HT1080 (cell line): ENCODE measurements at places on chromosomes 3 and 15.
A peak's percentile ranks its signal among the peaks of the same experiment; 100 is the strongest.

DNA sequence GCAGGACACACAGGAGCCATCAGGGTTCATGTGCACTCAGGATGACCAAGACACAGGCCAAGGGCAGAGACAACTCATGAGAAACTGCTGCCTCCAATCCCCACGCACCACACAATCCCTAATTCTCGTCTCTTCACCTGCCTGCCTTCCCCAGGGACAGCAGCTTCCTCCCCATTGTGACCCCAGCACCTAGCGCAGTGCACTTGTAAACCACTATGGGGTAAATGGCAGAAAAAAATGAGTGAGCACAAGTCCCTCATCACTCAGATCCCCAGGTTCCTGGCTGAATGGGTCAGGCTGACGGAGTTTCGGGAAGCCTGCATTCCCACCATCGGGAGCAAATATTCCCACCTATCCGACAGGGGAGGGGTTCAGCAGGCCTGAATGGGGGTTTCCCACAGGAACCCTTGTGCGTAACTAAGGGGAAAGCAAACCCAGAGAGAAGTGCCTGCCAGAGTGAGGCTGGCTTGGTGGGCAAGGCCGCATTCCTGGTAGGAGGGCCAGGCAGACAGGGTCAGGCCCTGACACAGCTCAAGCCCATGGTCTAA is 18.8 kb downstream of the PLXNB1 start:
- no peak for DNase-seq

DNA sequence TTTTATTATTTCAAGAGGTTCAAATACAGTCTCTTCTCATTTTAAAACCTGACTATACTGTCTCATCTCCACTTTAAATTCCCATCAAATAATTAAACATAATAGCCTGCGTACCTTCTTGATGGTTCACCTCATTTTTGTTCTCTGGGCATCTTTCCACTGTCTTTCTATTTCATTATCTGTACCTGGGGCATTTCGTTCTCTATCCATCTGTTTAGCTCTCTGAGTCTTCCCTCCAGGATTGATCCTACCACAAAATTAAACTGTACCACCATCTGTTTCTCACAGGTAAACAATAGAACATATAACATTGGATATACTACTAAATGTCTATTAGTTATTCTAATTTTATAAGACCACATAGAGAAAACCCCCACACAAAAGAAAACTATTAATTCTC is 1331.4 kb downstream of the NSUN3 start:
- no peak for DNase-seq

DNA sequence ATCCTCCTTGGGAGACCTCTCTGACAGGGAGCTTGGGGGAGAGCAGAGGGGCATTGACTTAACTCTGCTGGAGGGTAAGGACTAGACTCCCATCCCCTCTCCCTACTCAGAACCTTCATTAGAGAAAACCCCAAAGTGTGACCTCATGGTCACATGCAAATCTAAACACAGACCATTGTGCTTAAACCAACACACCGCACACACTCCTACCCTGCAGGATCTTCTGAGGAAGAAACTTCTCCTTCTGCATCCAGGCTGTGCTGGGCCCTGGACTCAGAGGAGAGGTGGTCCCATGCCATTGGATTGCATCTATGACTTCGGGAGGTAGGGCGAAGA is 805 bp upstream of the PARP16 start:
- no peak for DNase-seq

DNA sequence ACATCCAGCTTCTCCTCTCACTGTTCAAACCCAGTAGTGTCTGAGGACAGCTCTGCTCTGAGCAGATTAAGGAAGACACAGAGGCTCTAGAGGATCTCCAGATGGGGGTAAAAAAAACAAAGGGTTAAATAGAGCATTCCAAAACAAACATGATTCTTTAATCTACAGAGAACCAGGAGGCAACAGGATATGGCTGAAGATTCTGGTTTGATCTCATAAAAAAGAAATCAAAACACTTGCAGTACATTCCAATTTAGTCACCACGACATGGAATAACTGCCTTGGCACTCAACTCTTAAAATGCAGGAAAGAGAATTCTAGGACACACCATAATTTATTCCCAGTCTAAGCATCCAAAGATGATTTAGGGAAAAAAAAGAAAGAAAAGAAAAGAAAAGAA is 32.0 kb downstream of the TM4SF4 start:
- peak; percentile 76 for DNase-seq

DNA sequence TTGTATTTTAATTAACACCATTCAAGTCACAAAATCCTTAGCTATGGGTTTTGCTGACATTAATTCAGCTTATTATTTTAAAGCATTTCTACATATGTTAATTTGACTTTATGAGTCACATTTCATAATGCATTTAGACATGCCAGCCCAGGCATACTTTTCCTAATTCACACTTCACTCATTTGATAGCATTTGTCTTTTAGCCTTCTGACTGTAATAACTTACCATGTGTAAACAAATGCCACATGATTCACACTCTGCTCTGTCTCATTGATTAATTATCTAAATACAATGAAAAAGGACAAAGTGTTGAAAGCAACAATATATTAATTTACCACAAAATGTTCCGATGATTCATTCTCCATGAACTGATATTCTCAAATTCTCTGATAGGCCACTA is 927.8 kb upstream of the EPHA6 start:
- DNase-seq, result no peak

DNA sequence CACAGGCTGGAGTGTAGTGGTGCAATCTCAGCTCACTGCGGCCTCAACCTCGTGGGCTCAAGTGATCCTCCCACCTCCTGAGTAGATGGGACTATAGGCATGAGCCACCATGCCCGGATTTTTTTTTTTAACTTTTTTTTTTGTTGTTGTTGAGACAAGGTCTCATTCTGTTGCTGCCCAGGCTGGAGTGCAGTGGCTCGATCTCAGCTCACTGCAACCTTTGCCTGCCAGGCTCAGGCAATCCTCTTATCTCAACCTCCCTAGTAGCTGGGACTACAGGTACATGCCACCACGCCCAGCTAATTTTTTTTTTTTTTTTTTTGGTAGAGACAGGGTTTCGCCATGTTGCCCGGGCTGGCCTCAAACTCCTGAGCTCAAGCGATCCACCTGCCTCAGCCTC is 64.1 kb downstream of the NOX5 start:
- no peak for DNase-seq

GRCh38 chr15:92693691-92694331 is 38.2 kb upstream of the FAM174B start:
- DNase-seq, result peak; percentile 41

GRCh38 chr3:41265011-41265545 is 65.8 kb downstream of the CTNNB1 start:
- peak; percentile 70 for DNase-seq

- no peak for DNase-seq
These were observed 732.8 kb upstream of the CFAP20DC start for GRCh38 chr3:59782664-59783063.

DNA sequence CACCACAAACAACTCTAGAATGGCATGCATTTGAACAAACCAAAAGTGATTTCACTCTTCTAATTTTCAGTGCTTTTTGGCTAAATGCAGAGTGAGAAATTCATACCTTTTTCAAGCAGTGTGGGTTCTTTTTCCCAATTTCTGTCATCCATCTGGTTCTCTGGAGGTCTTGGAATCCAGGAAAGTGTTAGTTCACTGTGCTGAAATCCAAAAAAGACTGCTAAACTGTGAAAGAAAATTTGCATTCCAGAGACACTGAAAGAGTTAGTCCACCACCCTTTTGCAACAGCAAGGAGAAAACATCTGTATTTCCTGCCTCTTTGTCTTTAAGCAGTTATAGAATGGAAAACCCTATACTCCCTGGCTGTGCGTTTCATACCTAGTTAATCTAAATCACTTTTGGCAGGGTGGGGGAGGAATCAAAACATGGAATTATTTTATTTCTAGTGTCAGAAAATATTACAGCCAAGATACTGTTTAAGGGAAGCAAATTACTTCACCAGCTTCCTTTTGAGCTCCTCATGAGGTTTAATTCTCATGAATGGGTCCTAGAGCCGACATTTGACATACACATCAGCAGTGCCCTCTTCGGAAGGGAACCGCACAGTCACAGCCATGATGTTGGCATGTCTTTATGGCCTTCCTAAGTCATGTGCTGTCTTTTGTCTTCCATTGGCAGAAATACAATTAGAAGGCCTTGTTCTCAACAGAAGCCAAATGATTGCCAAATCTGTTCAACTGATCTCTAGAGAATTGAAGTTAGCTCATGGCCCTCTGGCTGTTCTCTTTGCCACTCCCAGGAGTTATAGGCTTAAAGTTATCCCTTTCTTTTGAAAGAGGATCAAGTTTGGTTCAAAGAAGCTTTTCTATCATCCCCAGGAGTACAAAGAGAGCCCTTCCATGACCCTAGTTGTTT is 317.7 kb upstream of the TPRG1 start:
- DNase-seq, result no peak

GRCh38 chr3:183298701-183299153 is 45.7 kb downstream of the B3GNT5 start:
- peak; percentile 96 for DNase-seq

- no peak for DNase-seq
These were observed 58.8 kb downstream of the HES1 start for GRCh38 chr3:194194757-194195085.

GRCh38 chr3:127671523-127672428 is 976 bp upstream of the ABTB1 start:
- peak; percentile 35 for DNase-seq

GRCh38 chr15:94596707-94597106 is 365.3 kb downstream of the MCTP2 start:
- DNase-seq, result no peak

DNA sequence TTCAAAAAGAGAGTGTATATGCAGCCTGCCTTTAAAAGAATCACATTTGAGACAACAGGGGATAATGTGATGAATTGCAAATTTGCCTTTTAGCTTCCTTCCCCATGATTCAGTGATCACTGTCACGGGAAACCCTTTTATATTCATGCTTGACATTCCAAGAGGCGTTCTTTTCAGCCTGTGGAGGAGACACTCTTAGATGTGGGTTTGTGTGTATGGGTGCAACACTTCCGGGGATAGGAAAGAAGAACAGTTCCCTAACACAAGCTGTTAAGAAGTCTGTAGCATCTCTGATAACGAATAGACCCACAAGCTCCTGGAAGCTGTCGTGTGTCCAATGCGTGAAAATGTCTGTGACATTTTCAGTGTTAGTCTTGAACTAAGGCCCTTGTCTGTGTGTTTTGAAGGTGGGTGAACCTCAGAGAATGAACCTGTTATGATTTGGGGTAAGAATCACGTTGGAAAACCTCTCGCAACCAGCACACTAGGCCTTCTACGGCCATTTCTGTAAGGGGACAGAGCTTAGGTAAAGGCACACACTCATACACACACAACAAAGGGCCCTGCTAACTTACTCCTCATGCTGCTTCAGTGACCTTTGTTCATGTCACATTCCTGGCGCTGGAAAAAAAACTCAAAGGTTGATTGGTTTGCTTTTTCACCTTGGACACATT is 229.2 kb upstream of the ST8SIA2 start:
- no peak for DNase-seq

DNA sequence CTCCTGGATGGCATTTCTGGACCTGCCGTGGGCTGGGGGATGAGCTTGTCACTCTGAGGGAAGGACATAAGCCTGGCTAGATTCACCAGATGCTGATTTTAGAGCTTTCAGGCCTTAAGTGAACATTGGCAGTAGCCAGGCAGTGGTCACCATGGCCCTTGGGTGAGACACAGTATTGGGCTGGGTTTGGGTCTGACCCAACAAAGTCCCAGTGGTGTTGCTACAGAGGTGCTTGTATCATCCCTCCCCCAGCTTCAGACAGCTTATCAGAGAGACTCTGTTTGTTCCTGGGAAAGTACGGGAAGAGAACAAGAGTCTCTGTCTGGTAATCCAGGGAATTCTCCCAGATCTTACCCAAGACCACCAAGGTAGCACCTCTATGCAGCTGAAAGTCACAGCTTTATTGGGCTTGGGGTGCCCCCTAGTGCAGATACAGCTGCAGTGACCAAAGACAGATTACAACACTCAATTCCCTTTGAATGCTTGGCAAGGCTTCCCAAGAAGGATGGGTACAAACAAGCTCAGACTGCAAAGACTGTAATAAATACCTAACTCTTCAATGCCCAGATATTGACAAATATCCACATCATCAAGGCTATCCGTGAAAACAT is 9.8 kb upstream of the RUVBL1 start:
- DNase-seq, result peak; percentile 54

- DNase-seq, result no peak
These were observed 67.7 kb upstream of the GSK3B start for GRCh38 chr3:120161902-120162301.

DNA sequence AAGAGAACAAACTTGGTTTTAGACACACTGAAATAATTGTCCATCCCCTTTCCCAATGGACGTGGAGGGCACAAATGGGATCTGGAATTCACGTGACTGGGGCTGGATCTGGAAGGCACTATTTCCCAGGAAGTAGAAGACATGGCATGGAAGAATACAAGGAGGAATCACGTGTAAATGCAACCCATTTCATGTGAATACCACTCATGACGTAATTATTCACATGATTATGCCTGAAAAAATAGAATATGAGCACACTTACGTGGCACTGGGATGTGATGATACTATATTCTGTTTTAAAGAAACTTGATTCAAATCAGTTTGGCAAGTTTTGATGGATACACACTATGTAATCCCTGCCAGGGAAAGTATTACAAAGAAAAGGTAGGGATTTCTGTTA is 477.3 kb downstream of the GABRG3 start:
- DNase-seq, result no peak

- peak; percentile 69 for DNase-seq
These were observed 34.3 kb downstream of the INTS14 start for GRCh38 chr15:65576664-65577063.

GRCh38 chr3:143100451-143100850 is 19.1 kb upstream of the CHST2 start:
- no peak for DNase-seq

- peak; percentile 29 for DNase-seq
These were observed 727 bp downstream of the NSMCE3 start for GRCh38 chr15:29268706-29269484.

- DNase-seq, result no peak
These were observed 217.6 kb downstream of the STT3B start for GRCh38 chr3:31750341-31750740.

GRCh38 chr3:195095035-195095703 is 175.8 kb downstream of the XXYLT1 start:
- no peak for DNase-seq

- DNase-seq, result peak; percentile 16
These were observed 11.4 kb downstream of the DET1 start for GRCh38 chr15:88535100-88535499.

DNA sequence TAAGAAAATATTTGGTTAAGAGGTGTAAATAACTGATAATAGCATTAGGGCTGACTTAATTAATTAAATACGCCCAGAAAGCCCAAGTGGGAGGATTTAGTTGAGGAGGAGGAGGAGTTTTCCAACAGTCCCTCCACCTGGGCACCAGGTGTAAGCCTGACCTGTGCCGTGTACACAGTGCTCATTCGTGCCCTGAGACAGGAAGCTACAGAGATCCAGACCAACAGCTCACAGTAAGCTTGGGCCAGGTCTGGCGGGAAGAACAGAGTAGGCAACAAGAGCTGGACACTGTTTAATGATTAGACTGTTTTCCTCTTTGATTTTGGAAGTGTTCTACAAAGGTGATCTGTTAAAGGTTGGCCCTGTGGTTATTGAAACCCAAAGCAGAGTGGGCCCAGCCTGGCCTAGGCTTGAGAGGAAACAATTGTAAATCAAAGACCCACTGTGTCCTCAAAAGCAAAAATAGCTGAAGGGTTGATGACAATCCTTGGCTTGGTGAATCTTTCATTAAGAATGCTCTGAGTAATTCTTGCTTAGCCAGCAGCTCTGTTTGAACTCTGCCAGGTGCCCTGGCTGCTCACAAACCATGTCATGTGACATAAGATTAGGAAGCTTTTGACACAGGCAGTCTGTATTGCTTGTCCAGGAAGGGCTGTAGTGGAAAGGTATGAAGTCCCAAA is 13.8 kb downstream of the SQOR start:
- peak; percentile 84 for DNase-seq

GRCh38 chr3:28191363-28191762 is 50.1 kb upstream of the CMC1 start:
- DNase-seq, result no peak
